ENCODE measurements at places on chromosomes 5 and 9. TPM values are rescaled to one million over a fixed set of nuclear protein-coding genes. Genes with fewer than 3 reads are reported as not detected.

DDX31 gene
- total RNA-seq = 9.1 TPM

SPATA31A6 gene
- total RNA-seq = not detected

FAM200C gene
- total RNA-seq = 2.0 TPM

ZNF366 gene
- 1.3 TPM for total RNA-seq

ANKRD34B gene
- total RNA-seq = not detected

OR13C3 gene
- not detected for total RNA-seq

FAM153A gene
- total RNA-seq = not detected

FAM169A gene
- 1.3 TPM for total RNA-seq

LTC4S gene
- 0.79 TPM for total RNA-seq

PRLR gene
- not detected for total RNA-seq

NME5 gene
- total RNA-seq = 1.1 TPM

CA9 gene
- total RNA-seq = 0.22 TPM

TRMT10B gene
- 2.2 TPM for total RNA-seq

PHF24 gene
- not detected for total RNA-seq

PRELID2 gene
- total RNA-seq = 24.4 TPM

GSN gene
- total RNA-seq = 159 TPM

SPATA6L gene
- 2.8 TPM for total RNA-seq

FOXD4L5 gene
- not detected for total RNA-seq

PROB1 gene
- total RNA-seq = 2.8 TPM

SPINK7 gene
- total RNA-seq = not detected

SPRY4 gene
- 3.7 TPM for total RNA-seq

KCNIP1 gene
- total RNA-seq = 24.4 TPM

ADAMTS16 gene
- total RNA-seq = not detected

PCDHB2 gene
- 1.3 TPM for total RNA-seq

C5orf63 gene
- 2.4 TPM for total RNA-seq

CDH6 gene
- total RNA-seq = not detected

C7 gene
- total RNA-seq = under 0.01 TPM

LRRC19 gene
- total RNA-seq = not detected

BAAT gene
- not detected for total RNA-seq

DNAJC25 gene
- total RNA-seq = 3.6 TPM

MRPL36 gene
- 54.2 TPM for total RNA-seq

CCIN gene
- total RNA-seq = under 0.01 TPM

FCN2 gene
- not detected for total RNA-seq

C5 gene
- total RNA-seq = 0.60 TPM

ADRB2 gene
- 9.5 TPM for total RNA-seq

AIF1L gene
- total RNA-seq = 0.60 TPM

CDH10 gene
- under 0.01 TPM for total RNA-seq

PDLIM4 gene
- 24.6 TPM for total RNA-seq

ORM2 gene
- total RNA-seq = not detected

RAB3C gene
- 0.22 TPM for total RNA-seq

CCL28 gene
- total RNA-seq = 0.65 TPM

C9orf43 gene
- 0.20 TPM for total RNA-seq

F12 gene
- 0.40 TPM for total RNA-seq

PCDHA12 gene
- total RNA-seq = under 0.01 TPM

GDA gene
- total RNA-seq = not detected

COL5A1 gene
- 8.3 TPM for total RNA-seq

CCDC171 gene
- 0.44 TPM for total RNA-seq

CSNK1G3 gene
- total RNA-seq = 27.9 TPM

C9 gene
- under 0.01 TPM for total RNA-seq
